ENCODE measurements at places on chromosomes 5 and 9.

DNA sequence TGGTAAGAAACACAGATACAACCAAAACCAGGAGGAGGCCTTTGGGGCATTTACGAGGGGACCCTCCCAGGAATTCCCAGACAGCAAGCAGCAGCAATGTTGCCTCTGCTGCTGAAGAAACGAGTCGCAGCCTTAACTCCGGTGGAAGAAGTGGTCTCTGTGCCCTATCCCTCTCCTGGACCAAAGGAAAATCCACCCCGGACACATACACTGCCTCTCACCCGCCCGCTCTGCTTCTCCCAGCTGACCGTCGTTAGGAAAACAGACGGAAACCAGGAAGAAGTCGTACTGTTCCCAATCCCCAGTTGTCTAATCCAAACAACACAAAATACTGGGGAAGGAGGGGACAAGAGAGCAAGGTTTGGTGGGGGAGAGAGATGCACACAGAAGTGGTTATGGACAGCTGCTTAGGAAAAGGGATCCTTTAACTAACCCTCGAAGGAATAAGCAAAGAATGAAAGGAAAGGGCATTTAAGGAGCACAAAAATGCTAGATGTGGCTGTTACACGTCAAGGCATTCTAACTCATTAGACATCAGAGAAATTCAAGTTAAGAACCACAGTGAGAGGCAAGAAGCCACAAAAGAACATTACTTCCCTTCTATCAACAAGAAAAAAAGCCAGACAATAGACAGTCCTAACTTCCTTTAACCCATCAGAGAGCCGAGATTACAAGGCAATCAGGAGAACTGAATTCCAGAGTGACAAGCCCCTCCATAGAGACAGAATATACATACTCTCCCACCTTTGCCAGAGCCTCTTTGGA, 71.9 kb downstream of the ACTL7B start:
- no peak for DNase-seq

GRCh38 chr5:149724130-149724840, 5.8 kb upstream of the PPARGC1B start:
- no peak for DNase-seq

GRCh38 chr9:115403753-115404152, 285.8 kb upstream of the TNC start:
- DNase-seq: no peak

DNA sequence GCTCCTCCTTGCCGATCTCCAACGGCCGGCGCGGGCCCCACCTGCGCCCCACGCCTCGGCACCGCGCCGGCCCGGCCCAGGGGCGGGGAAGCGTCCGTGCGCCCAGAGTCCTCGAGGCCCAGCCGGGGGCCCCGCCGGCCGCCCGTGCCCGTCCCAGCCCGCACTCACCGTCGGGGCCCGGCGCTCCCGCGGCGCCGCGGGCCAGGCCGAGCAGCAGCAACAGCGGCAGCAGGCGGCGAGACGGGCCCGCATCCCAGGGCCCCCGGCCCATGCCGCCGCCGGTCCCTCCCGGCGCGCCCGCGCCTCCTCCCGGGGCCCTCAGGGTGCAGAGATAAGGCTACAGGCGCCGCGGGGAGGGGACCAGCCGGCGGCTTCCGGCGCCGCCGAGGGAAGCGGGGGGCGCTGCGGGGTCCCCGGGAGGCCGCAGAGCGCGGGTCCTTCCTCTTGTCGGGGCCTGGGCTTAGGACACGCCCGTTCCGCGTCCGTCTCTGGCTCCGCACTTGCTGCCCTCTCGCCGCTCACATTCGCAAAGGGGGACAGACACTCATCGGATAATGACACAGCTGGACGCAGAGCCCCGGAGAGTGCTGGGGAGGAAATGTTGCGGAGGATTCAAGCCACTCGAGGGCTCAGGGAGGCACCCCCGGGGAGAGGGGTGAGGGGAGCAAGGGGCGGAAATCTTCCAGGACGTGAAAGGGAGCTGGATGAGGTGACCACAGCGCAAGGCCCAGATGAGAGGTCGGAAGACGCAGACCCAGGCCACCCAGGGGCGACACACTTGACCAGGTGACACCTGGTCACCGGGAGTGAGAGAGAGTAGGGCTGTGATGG, at the start of gene SUSD1:
TSS of gene SUSD1 (minus strand) at position 333 of the 831 bp plus-strand sequence. CDS start at position 271, 62 bp downstream.
- peak; percentile 26 for DNase-seq

- DNase-seq: no peak
Observed at GRCh38 chr5:24773261-24773660, 128.5 kb upstream of the CDH10 start.

Measured in endothelial cell (in vitro differentiated cells).